HS-27A (cell line): ENCODE measurements at places on chromosomes 16 and 17.

DNA sequence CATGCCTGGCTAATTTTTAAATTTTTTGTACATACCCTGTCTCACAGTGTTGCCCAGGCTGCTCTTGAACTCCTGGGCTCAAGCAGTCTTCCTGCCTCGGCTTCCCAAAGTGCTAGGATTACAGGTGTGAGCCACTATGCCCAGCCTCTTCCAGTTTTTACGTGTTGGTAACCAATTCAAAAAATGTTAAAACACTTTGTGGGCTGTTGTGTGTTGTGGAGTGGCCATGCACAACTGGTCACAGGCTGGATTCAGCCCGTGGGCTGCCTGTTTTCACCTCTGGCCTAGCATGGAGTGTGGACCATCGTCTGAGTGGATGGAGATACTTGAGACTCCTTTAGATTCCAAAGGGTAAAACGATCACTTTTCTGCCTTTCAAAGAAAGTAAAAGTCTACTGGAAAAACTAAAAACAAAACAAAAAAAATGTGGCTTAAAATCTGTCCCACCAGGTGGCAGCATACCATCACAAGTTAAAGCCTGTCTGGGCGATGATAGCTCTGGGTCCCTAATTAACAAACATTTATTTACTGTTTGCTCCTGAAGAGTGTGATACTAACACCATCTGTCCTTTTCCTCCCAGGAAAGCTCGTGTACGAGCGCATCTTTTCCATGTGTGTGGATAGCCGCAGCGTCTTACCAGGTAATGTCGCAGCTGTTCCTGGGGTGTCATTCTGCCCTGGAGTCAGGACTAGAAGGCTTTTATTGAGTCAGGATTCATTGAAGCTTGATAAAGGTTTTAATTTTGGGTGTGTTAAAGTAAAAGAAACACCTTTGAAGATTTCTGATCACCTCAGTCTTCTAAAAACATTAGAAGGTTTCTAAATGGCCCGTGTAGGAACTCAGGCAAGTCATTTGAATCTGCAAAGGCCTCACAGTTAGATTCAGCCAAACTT lies 45.8 kb downstream of the VPS35L start:
- no peak for DNase-seq

DNA sequence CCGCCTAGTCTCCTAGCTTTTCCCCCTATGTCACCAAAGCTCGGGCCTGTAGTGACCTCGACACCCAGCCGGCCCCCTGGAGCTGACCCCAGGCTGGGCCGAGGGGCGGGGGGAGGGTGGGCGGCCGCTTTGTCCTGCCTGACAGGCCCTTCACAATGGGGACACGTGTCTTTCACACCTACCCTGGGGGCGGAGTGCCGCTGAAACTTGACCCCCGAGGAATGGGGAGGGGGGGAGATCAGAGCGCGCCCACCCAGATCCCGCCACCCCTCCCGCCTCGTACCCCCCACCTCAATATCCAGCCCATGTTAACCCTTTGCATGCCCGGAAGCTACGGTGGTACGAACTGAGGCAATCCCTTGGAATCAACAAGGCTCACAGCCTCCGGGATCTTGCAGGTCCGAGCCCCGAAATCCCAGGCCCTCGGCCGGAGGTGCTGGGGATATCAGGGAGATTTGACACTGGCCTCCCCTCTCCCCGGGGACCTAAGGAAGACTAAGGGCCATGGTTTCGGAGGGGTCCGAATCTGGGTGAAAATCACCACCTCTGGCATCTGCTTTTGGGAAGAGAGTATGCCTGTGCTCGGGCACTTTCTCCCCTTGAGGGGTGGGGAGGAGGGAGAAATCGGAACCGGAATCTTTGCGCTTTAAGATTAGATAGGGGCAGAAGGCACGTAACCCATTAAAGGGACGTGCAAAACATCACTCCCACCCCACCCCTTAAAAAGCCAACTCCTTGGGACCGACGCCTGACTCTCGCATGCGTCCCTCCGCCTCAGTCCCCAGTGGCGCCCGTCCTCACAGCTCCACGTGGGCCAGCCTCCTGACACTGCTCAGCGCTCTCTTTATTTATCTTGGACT lies 2.6 kb downstream of the NOG start:
- peak; percentile 36 for DNase-seq

DNA sequence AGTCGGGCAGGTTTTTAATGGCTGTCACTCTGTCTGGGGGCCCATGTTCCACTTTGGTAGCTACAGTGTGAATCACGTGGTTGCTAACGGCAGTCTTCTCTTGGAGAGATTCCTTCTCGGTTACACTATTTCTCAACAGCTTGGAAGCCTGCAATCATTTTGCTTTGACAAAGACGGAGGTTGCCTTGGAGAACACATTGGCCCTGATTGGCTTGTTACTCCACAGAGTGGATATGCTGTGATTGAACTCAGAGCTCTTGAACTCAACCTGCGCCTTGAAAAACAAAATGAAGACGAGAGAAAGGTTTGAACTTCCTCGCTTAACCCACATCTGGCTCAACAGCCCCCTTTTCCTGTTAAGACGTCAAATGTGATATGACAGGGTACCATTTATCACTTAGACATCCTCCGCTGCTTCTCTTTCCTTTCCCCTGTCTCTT lies 218.9 kb downstream of the MAF start:
- DNase-seq = no peak

DNA sequence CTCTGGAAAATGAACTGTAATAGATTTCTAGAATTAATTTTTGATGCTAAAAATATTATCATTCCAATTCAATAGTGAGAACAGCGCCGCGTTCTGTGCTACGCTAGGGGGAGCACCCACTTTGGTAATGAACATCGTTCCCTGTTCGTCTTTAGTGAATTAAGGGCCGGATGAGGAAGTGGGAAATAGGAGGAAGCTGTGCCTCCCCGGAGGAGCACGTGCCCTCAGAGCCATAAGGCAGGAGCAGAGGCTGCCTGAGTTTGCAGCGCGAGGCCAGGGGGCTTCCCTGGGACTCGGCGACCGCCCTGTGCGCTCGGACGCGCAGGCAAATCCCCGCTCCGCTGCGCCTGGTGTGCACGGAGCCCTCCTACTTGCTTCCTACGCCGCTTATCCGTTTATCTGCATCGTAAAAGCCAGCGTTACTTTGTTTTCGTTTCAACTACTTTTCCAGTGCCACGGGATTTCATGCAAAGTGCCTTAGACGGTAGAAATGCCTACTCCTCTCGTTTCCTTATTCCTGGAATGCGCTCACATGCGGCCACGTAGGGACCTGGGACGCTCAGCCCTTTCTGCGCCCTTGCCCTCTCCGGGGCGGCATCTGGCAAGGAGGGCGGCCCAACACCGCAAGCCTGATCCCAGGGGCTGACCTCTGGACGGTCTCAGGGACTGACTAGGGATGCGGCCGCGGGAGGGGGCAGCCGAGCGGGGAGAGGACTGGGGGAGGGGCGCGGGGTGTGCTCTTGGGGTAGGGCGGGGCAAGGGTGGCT lies 76.4 kb downstream of the KCNJ12 start:
- DNase-seq = no peak

DNA sequence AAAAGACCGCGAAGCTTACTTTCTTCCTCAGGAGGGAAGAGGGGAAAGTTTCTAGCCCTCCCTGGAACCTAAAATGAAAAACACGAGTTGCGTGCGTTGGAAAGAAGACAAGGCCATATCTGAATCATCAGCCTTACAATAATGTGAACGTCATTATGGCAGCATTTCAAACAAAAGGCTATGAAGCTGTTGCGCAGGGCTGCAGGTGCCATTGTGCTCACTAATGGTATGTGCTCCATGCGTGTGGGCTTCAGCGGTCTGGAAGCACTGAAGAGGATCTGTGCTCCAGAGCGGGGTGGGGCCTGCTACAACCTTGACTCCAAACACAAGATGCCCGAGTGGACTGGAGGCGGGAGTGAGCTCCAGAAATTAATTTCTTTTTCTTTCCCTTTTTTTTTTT lies 12.1 kb upstream of the CYB5B start:
- no peak for DNase-seq

- DNase-seq = no peak
Measured at GRCh38 chr17:1746975-1747543, 4.4 kb downstream of the SERPINF2 start.

GRCh38 chr16:66271074-66272060 lies 95.1 kb upstream of the CDH5 start:
- no peak for DNase-seq

GRCh38 chr16:49513040-49513439 lies 139.4 kb downstream of the C16orf78 start:
- DNase-seq = no peak

GRCh38 chr16:67936124-67936879 lies at the start of gene PSMB10:
Gene PSMB10, minus strand, starts transcription at chr16:67936850. Its CDS starts 101 bp downstream, at chr16:67936749.
- DNase-seq = no peak

DNA sequence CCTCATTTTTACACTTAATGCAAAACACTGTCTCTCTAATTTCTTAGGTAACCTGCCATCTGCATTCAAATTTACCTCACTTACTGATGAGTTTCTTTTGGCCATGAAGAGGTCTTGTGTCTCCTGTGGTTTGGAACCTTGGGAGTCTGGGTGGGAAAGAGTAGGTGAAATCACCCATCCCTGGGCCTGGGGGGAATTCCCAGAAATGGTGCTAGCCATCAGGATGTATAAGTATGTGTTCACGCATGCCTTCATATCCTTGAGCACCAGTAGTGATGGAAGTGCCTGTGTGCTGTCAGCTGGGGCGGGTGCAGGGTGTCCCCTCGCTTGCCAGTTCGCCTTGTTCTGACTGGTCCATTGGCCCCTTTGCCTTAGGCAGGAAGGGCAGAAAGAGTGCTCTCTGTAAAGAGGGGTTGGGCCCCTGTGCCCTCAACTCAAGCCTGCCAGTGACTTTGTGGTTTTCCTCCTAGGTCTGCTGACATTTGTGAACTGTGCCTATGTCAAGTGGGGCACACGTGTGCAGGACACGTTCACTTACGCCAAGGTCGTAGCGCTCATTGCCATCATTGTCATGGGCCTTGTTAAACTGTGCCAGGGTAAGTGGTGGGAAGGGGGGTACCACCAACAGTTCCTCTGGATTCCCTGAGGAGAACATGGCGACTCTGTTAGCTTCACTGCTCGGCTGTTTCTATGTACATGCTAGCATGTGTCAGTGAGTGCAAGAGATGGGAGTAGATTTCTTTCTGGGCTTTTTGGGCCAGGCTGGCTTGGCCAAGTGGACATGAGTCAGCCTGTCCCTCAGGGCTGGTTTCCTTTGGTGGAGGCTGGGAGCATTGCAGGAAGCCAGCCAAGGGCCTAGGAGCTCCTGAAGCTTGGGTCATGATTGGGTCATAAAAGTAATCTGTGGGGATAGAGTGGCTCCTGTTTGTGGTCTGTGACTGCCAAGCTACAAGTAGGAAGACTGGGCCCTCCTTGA lies 23.2 kb downstream of the SLC7A6OS start:
- no peak for DNase-seq

GRCh38 chr17:39981207-39981741 lies 667 bp downstream of the PSMD3 start:
- DNase-seq = no peak

GRCh38 chr17:20797292-20797691 lies 217.8 kb downstream of the CDRT15L2 start:
- no peak for DNase-seq
